GDM1 (cell line): ENCODE measurements at places on chromosomes 6 and 20.

DNA sequence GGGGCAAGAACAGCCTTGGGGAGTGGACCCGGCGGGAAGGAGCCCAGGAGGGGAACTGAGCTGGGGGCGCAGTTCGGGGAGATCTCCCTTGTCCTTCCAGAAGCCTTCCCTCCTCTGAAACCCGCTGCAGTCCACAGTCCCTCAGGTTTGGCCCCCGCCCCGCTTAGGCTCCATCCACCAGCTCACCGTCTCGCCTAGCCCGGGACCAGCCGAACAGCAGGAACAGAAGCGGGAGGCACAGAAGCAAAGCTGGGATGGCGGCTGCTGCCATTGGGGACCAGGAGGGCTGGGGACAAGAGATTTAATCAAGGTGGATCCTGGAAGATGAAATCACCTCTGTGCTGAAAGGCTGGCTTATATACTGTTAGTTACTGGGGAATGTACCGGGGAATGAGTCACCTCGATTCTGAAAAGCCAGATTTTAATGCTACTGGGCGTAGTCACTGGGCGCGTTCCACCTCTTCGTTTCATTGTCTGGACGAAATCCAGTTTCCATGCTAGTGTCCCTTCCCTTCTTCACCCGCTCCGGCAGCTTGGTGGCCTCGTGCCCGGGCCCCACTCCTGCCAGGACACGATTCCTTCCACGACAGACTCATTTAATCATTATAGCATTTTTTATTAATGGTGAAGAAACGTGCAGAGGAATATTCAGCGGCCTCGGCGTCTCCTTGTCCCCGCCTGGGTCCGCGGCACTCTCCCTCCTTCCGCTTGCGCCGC lies at the start of gene RAET1L:
RAET1L (minus strand) TSS at position 332 of the 717 bp plus-strand sequence; CDS start at position 271, 61 bp downstream.
- no peak for DNase-seq

DNA sequence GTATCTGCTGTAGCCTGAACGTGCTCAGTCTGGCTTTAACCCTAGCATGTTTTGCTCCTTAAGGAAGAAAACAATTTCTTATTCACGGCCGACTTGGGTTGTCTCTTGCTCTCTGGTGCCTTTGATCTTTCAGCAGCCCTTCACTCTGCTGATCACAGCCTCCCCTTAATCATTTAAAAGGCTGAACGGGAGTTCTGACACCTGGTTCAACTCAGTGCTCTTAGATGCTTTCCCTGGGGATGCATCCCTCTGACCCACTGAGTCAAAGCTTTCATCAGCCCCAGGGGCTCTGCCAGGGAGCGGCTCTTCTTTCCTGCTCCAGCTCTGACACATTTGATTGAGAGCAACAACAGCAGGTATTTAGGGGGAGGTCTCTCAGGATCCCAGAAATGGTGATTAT lies 79.0 kb upstream of the FYN start:
- DNase-seq = no peak

- DNase-seq = no peak
These were observed 1064.6 kb upstream of the EYS start for GRCh38 chr6:66771626-66772025.

GRCh38 chr6:158322400-158322723 lies 10.1 kb downstream of the TULP4 start:
- no peak for DNase-seq

DNA sequence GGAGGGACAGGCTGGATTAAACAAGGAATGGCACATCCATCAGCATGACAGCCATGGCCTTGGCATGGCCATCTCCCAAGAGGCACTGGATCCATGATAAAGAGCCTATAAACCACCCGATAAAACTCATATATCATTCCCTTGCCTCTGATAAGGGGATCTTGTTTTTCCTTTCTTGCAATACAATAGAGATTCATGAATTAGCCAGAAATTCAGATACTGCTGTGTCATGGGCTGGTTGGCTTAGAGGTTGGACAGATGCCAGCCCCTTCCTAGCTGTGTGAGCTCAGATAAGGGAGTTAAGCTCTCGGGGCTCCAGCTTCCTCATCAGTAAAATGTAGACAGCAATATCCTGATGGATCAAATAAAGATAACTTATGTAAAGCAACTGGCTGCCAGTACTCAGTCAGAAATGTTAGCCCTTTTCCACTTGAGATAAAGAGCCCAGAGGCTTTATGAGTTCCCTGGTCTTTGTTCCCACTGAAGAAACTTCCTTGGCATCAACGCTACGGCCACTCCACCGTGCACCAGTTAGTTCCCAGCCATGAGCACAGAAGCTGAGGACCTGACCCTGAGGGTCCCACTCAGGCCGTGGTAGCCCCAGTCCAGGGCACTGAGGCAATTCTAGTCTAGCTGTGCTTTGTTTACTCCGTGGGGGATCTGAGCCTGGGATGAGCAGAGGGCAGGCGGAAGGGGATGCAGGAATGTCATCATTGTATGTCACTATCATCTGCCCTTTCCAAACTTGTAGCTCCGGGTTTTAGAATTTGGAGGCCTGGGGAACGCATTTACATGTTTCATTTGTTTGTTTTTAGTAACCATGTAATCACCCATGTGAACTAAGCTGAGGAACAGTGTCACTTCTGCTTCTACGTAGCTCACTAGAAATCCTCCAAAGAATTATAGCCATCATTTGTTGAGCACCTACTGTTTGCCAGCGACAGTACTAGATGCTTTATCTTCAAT lies 67.2 kb upstream of the TBC1D7 start:
- peak; percentile 90 for DNase-seq

GRCh38 chr6:153210083-153210482 lies 79.0 kb upstream of the RGS17 start:
- peak; percentile 11 for DNase-seq

DNA sequence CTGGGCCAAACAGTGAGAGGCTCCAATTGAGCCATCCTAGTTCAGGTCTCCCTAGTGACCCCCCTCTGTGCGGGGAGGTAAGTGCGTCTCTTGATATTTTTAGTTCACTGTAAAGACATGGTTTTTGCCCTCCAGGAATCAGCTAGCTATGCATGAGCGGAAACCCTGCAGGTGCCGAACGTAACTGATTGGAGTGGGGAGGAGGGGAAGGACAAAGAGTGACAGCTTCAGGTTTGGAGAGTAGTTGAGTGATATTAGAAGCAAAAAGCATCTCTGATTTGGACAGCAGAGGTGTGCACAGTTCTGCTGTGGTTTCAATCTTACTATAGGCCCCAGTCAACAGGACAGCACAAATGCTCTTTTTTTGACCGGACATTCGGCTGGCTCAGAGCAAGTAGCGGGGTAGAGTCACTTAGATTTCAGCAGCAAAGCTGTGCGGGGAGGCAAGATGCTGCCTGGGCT lies 31.8 kb downstream of the TBC1D7 start:
- DNase-seq = no peak

GRCh38 chr6:516213-516612 lies 124.7 kb downstream of the IRF4 start:
- no peak for DNase-seq

- DNase-seq = no peak
These were observed 210.4 kb downstream of the ANKRD60 start for GRCh38 chr20:58017970-58018530.

DNA sequence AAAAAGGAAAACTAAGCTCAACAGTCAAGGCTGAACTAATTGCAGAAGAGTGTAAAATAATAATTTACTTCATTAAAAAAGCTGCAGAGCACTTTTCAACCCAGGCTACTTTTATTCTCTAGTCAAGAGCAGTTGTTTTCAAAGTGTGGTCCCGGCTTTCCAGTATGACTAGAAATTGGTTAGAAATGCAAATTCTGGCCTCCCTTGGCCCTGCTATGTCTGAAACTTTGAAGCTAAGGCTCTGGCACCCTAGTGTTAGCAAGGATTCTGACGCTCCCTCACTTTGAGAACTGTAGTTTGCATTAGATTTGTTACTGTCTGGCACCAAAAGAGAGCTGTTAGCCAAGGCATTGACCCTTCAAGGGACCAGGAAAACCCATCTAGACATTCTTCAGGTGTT lies 9.5 kb upstream of the NXT1 start:
- DNase-seq = no peak

GRCh38 chr6:142566628-142567396 lies 265.0 kb downstream of the ADGRG6 start:
- DNase-seq = peak; percentile 2

DNA sequence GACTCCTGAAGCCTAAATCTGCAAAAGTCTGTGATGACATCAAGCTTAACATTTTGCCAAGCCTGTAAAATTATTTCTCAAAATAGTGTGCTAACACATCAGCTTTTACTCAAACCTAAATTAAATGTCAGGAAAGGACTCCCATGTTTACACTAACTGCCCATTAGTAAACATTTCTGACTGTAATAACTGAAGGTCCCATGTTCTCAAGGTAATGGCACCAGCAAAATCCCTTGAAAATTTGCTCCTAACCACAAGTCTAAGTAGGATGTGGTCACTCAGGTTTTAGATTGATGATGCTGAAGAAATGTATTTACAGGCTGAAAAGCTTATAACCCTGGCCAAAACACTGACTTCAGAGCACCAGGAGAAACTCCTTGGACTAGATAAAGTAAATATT lies 33.0 kb downstream of the BACH2 start:
- no peak for DNase-seq

DNA sequence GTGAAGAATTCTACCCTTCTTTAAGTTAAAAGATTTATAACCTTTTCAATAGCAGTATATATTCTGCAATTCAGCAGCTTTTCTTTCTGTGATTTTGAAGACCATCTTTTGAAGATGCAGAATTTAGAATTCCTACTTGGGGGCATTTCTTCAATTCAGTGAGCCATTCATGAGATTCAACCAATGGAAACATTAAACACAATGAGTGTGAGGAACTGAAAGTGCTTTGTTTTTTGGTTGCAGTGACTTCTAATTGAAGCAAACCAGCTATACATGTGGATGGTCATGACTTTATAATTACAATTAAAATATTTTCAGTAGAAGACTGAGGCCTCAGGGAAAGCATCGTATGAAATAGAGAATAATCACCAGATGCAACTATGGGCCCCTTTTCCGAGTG lies 108.3 kb downstream of the CARMIL1 start:
- DNase-seq = no peak

- no peak for DNase-seq
These were observed 31.4 kb upstream of the TMEM14A start for GRCh38 chr6:52639493-52639892.

- DNase-seq = no peak
These were observed 40.5 kb upstream of the ZNF831 start for GRCh38 chr20:59123011-59123677.

- peak; percentile 56 for DNase-seq
These were observed at the start of gene SIRPA for GRCh38 chr20:1894951-1895673. SIRPA (plus strand) TSS chr20:1895407; CDS start chr20:1895448, 41 bp downstream.

GRCh38 chr6:35475573-35475972 lies 7.4 kb downstream of the RPL10A start:
- DNase-seq = no peak

DNA sequence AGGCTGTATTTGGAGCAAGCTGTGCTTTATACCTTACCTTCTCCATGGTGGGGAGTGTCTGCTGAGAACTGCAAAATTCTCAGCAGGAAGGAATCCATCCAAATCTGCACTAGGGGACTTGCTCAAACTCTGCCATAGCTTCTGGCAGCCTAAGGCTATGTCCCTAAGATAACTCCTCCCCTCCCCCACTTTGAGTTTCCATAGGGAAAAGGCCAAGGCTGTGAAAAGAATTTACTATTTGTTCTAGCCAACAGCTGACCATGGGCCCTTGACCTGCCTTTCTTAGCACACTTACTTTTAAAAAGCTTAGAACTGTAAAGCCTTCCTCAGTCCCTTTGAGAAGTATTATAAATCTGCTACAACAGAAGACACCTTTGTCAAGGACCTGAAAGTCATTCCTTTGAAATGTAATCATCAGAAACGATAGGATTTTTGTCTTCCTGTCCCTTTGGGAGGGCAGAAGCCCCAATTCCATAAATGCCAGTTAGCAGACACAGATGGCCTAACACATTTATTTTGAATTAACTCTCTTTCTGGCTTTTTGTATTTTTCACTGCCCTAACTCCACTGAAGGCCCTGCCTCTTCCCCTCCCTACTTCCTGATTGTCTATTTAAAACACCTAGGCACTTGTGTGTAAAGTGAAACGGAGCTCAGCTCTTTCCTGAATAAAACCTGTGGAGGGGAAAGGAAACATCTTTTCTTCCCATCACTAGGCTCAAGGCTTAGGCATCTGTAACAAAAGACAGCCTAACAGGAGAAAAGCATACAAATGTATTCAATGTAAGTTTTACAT lies 157.1 kb downstream of the AKAP7 start:
- DNase-seq = no peak

GRCh38 chr6:166589337-166589731 lies 2.9 kb upstream of the RAMACL start:
- DNase-seq = no peak

DNA sequence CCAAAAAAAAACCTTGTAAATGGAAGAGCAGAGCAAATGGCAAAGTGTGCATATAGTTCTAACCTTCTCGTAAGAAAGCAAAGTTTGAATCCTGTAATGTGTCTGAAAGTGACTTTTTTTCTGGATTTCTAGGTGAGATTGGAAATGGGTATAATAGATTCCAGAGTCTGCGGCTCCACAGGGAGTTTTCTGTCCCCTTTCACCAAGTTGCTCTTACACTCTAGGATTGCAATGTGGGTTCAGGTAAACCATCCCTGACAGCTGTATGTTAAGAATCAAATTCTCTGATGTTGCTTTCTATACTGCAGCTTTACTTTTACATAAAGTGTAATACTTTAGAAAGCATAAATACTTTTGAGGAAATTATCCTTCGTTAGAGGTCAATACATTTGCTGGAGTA lies 260.1 kb downstream of the PRL start:
- DNase-seq = no peak
